ENCODE measurements at places on chromosomes 4 and X.

DNA sequence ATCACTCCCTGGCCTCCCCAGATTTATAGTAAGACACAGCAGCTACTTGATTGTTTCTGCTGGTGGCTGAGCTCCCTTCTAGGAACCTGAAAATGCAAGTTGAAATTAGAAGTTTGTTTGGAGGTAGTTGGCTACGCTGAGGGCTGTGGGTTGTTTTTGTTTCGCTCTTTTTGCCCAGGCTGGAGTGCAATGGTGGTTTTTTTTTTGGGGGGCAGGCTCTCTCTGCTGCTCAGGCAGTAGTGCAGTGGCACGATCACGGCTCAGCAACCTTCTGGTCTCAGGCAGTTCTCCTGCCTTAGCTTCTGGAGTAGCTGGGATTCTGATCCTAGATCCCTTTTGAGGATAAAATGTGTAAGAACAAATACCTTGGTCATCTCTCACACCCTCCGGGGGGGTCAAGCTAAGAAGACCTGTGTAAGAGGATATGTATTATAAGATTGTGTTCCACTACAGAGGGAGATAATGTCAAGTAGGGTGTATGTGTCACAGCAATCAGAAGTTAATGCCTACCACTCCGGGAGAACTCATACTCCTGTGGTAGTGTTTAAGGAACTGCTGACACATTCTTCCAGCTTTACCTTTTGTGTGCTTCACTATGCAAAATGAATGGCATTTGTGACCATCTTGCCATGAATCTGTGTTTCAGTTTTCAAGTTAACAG lies 9.7 kb downstream of the JADE1 start:
- no peak for DNase-seq

DNA sequence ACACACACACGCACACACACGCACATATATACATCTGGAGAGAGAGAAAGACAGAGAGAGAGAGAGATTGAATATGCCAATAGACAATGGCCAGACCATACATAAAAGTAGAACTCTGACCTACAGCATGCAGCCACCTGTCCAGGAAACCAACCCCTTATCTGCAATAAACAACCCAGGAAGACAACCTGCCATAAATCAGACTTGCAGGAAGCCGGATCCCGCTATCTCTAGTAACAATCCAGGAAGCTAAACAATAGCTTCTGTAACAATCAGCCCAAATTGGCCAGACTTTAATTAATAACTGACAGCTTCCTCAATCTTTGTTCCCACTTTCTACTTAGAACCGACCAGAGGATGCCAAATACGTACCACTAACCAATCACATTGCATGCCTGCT lies 173.2 kb downstream of the LDB2 start:
- DNase-seq: no peak

DNA sequence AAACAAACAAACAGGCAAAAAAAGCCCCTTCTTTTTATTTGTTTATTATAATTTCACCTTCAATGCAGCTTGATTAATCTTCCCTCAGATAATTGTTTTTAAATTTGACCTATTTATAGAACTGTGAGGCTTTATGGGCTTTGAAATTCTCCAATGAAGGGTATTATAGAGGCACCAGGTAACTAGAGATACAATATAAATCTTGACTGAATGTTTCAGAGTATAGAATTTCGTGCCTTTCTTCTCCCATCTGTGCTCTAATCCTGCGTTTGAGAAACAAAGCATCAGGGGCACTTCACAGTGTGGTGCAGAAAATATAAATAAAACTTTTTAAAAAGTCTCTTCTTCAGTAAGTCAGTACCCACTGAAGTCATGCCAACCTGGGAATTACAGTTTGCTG lies 120.9 kb downstream of the ANKRD50 start:
- no peak for DNase-seq

- no peak for DNase-seq
Measured at GRCh38 chr4:1985780-1986577, 22.8 kb downstream of the NELFA start.

GRCh38 chrX:72634331-72634730 lies 61.7 kb upstream of the HDAC8 start:
- no peak for DNase-seq

Data from activated CD8-positive, alpha-beta memory T cell treated with anti-CD3 and anti-CD28 coated beads for 1 hour (primary cell).